ENCODE measurements at places on chromosomes 5 and 9. TPM values are rescaled to one million over a fixed set of nuclear protein-coding genes. Genes with fewer than 3 reads are reported as not detected.

The NACC2 gene
- total RNA-seq = 10.9 TPM

The ABO gene
- total RNA-seq = 0.22 TPM

The SLC6A18 gene
- total RNA-seq = not detected

The TXNDC8 gene
- not detected for total RNA-seq

DNA sequence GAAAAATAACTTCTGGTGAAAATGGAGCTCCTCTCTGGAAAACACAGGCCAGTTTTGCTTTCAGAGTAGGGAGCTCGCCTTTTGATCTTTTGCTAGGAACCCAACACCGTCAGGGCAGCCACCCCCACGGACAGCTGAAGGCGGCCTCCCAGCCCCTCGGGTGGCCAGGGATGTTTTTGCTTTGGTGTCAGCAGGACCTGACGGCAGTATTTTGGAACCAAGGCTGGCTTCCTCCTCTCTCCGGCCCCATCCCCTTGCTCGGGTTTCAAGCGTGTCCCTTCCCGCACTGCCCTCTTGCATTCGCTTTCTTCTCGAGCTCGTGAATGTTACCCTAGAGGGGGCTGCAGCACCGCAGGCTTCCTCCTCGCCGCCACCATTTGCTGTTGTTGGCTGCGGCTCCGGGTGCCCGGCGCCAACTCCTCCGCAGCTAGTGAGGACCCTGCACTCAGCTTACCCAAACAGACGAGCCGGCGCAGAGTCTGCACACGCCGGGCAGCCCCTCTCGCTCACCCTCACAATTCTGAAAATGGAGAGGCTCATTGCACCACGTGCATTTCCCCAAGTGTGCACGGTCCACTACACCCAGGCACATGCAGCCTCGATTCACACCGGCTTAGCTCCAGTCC lies 35.5 kb upstream of the ADAMTSL1 start:
- peak; percentile 64 for DNase-seq

DNA sequence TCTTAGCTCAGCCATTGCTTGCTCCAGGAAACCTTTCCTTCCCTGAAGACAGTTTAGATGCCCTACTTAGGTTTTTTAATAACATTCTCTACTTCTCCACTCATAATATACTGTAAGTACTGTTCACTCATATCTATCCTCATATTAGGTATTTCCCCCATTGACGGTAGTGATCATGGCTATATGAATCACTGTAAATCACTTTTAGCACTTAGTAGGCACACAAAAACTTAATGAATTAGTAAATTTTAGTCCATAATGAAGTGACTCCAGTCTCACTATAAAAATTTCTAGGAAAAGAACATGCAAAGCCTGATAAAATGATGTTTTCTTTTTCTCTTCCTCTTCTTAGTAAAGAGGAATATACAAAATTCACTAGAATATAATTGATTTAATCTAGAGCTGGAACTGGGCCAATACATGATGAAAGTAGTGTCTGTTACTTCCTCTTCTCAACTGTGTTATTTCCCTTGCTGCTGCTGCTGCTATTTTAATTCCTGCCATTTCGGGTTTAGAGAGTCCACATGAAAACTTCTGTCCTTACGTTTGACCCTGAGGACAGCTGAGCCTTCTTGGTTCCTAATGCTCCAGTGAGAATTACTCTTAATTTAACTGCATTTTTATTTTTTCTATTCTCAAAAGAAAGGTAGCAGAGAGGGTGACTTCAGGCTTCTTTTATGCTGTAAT lies 73.5 kb downstream of the LNPEP start:
- DNase-seq = peak; percentile 78

DNA sequence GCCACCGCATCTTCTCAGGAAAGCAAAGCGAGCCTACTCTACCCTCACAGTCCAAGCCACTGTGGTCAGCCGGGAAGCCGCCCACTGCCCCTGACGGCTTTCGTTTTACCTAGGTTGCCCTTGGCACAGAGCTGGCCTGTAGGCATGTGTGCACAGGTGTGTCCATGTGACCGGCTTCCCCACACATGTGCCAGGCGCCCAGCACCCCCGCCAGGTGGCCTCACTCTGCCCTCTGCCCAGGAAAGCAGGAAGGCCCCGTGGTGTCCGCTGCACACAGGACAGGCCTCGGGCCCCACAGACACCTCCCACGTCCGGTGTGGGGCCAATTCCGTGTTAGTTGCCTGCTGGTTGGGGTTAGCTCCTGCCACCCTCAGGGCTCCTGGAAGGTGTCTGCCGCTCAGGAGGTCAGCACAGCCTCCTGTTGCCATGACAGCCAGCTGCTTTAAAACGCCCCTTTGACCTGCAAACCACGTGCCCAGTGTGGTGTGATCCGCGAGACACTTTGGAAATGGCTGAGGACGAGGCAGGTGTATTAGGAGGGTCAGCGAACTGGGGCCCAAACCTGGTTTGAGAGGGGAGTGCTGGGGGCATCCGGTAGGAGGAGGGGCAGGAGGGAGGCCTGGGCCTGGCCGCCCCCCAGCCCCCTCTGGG lies 28.7 kb downstream of the TPPP start:
- DNase-seq = no peak

Measured in lung microvascular endothelial cell (primary cell).